ENCODE measurements at places on chromosomes 2 and 18. TPM values are rescaled to one million over a fixed set of nuclear protein-coding genes. Genes with fewer than 3 reads are reported as not detected.

Gene GCC2
- total RNA-seq: 40.5 TPM

Gene HTRA2
- total RNA-seq: 29.4 TPM

Gene ERICH2
- total RNA-seq: 6.2 TPM

Gene DYSF
- 71.4 TPM for total RNA-seq

Gene TBR1
- not detected for total RNA-seq

Gene DCDC2C
- total RNA-seq: not detected

Gene GAL3ST2
- not detected for total RNA-seq

Gene RGPD3
- total RNA-seq: not detected

Gene NT5DC4
- 1.1 TPM for total RNA-seq

Gene GPR45
- not detected for total RNA-seq

Gene PROKR1
- not detected for total RNA-seq

Gene HSPE1
- 96.7 TPM for total RNA-seq

Gene SLC35G4
- total RNA-seq: not detected

Gene MC2R
- not detected for total RNA-seq

- peak; percentile 75 for DNase-seq
Measured at GRCh38 chr18:13218368-13218991, at the start of gene LDLRAD4. LDLRAD4 (plus strand) TSS chr18:13218760.

GRCh38 chr2:100053087-100053885 lies 89.1 kb downstream of the AFF3 start:
- no peak for DNase-seq

- peak; percentile 10 for DNase-seq
Measured at GRCh38 chr2:14428056-14428455, 204.5 kb upstream of the LRATD1 start.

GRCh38 chr18:44039826-44040225 lies 640.9 kb upstream of the SETBP1 start:
- DNase-seq: no peak

GRCh38 chr2:199309973-199310372 lies 147.8 kb downstream of the SATB2 start:
- DNase-seq: no peak

DNA sequence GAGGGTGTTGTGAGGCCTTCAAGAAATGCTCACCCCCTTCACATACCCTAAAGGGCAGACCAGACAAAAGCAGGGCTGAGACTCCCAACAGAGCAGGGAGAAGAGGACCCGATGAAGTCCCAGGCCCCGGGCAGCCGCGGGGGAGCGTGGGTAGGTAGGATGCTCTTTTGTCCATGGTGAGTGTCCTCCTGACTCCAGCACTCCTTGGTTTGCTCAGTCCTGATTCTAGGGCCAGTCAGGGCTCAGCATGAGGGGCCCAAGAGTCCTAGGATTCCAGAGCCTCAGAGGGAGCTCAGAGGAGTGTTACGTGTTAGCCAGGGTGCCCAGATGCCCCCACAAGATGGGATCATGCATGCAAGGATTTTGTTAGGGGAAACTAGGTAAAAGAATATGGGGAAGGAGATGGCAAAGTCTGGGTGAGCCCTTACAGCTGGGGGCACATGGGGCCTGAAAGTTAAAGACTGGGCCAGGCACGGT lies 64.8 kb downstream of the SMAD7 start:
- DNase-seq: no peak

DNA sequence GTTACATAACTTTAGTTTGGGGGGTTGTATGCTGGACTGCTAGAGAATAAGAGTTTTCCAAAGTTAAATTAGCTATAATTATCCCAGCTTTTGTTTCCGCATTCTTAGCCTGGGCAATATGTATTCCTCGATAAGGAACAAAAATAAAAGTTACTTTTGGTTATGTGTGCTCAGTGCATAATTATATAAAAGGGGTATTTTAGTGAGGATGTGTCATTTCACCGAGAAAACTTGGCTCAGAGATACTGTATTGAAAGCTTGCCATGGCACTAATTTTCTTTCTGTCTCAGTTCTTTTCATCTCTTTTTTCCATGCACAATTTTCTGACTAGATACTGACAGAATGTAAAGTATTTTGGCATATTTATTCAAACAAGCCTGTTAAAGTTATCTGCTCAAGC lies 28.2 kb downstream of the ARHGAP15 start:
- no peak for DNase-seq

DNA sequence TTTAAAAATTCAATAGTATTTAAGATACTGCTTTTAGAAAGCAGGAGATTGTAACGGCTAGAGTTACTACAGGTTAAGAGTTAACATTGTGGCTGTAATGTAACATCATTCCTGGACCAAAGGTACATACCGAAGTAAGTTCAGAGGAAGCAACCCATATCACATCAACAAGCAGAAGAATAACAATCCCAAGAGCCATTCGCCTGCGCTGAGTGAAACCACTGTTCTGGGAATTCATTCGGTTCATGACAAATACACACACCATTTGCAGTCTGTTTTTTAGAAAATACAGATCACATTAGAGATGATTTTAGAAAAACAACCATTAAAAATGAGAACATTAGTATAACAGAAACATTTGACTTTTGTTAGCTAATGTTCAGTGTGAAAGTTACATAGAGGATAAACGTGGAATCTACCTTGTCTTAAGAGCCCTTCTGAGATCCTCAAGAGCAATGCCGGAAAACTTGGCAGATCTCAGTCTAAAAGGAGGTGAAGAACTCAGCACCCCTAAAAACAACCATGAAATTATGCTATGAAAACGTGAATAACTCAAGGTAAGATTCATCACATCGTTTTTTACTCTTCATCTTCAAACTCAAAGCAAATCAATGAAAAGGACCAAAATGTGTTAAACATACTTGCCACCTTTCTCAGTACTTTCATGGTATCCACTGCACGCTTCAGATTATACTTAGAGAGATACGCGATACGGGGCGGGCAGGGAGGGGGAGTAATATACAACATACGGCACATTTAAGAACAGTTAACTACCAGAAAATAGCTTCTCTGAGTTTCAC lies 1.2 kb downstream of the SLC35F5 start:
- no peak for DNase-seq

DNA sequence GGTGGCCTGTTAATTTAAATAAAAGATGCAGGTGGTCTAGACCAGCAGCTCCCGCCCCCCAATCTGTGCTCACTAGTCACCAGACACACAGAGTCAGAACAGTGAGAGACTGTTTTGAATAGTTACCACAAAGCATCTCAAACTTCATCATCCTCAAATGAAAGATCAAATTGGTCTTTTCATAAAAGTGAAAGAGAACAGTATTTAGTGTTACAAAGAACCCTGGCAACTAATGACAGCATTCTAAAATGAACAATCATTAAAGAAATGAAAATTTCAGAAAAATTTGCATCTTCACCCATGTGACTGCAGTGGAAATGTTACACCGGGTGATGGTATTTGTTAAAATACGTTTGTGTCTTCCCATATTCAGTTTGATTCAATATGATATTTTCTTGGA lies 65.5 kb upstream of the PMAIP1 start:
- DNase-seq: no peak

DNA sequence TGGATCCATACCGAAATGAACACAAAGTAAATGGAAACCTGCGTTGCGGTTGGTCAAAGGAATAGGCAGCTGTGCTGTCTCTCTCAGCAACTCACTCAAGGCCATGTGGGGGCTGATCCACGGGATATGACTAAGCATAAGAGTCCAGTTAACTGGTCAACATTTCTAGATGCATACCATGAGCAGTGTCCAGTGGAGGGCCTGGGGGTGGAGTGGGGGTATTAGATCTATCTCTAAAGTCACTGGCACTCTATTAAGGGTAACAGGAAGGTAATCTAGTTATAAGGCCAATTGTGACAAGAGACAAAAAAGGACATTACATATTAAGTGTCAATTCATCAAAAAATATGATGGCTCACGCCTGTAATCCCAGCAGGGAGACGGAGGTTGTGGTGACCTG lies 136.8 kb downstream of the TTC32 start:
- DNase-seq: no peak

GRCh38 chr2:56271275-56271674 lies 87.5 kb downstream of the CCDC85A start:
- DNase-seq: no peak

GRCh38 chr2:168119515-168120141 lies 127.8 kb downstream of the STK39 start:
- DNase-seq: peak; percentile 51

- DNase-seq: no peak
Measured at GRCh38 chr2:145546091-145546490, 1026.2 kb upstream of the ZEB2 start.

GRCh38 chr2:29196792-29197788 lies 81.9 kb downstream of the CLIP4 start:
- peak; percentile 66 for DNase-seq

- no peak for DNase-seq
Measured at GRCh38 chr2:239339726-239340601, 60.9 kb downstream of the HDAC4 start.

DNA sequence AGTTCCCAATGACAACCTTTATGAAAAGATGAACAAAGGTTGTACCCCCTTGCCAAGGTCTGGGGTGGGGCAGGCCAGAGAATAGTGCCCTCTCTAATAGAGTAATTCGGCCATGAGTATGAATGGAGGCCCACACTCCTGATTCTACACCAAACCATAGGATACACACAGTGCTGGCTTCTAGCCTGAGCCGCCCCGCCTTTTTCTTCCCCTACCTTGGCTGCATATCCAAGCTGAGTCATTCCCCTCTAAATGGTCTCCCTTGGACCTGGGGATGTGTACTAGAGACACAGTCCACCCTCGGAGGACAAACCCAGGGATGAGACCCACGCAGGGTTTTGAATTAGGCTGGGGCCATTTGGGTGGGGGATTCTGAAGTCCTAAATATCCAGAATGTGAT lies 107.2 kb upstream of the CAPN13 start:
- DNase-seq: no peak

GRCh38 chr18:37042381-37042780 lies 213.5 kb downstream of the KIAA1328 start:
- no peak for DNase-seq

DNA sequence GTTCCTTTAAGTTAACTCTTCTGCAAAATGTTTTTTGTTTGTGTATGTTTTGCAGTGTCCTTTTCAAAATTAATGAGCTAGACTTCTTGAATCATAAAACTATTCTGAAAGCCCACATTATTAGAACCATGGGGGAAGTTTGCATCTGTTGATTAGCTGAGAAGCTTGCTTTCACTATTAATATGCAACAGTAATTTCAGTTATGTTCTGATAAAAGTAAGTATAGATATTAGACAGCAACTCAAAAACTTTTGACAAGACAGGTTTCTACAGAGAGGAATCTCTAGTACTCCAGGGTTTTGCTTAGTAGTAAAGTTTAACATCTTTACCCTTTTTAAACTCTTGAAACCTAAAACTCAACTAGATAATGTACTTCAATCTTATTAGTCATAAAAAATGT lies 147.8 kb downstream of the UBE2E3 start:
- DNase-seq: no peak

GRCh38 chr2:49686897-49687442 lies 532.7 kb upstream of the FSHR start:
- DNase-seq: no peak

DNA sequence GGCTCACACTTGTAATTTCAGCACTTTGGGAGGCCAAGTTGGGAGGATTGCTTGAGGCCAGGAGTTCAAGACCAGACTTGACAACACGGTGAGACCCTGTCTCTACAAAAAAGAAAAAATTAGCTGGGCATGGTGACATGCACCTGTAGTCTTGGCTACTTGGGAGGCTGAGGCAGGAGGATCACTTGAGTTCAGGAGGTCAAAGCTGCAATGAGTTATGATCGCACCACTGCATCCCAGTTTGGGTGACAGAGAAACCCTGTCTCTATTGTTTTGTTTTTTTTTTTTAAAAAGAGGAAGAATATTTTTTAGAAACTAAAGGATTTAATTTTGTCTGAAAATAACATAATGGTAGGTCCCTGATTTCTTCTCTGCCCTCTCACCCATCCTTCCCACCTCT lies 79.4 kb upstream of the TMEM200C start:
- no peak for DNase-seq

- DNase-seq: no peak
Measured at GRCh38 chr18:50072146-50072545, 122.8 kb downstream of the MYO5B start.

- DNase-seq: no peak
Measured at GRCh38 chr2:226701052-226701451, 98.6 kb downstream of the IRS1 start.

DNA sequence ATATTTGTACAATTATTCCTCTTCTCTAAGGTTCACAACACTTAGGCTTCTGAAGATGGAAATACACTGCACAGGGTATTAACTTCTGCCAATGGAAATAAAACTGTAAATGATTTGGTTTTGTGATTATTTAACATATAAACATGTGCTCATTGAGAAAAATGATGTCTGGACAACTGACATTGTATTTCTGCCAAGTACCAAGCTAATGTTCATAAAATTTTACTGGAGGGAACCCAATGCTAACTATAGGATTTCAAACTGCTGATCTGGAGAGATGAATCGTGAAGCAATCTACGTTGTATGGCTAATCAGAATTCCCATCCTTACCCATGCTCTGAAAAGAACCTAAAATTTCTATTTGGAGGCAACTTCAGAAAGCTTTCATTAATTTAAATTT lies 279.7 kb downstream of the NRXN1 start:
- no peak for DNase-seq

GRCh38 chr2:160457588-160457987 lies 36.0 kb downstream of the RBMS1 start:
- no peak for DNase-seq

- DNase-seq: no peak
Measured at GRCh38 chr2:218852911-218853667, 6.5 kb upstream of the WNT6 start.

DNA sequence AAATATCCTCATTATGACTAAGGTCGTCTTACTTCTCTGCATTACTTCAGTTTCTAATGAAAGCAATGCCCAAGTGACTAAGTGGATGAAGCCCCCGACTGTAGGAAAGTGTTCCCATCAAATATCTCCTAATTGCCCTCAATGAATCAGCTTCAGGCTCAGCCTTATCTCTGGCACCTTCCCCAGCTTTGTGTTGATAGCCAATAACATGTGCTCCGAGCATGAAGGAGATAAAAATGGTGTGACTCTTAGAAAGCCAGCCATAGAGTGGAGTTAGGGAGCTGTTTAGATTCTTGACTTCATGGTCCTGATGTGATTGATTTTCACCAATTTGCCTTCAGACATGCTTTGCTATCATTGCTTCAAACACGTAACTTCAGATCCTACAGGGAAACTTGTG lies 339.2 kb upstream of the NRP2 start:
- DNase-seq: no peak

DNA sequence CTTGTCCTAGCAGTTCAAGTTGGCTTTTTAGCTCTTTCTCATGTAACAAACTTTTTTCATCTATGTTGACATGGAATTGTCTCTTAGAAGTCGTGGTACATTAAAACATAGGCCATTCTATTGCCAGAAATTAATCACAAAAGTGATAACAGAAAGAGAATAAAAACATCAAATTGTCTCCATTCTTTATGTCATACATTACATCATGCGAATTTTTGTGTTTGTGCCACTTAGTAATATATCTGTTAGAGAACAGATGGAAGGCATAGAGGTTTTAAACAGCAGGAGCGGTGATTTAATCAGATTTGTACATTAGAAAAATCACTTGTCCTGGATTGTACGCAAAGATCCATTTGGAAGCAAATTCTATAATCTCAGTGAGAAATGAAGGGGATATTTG lies 136.5 kb upstream of the CDH20 start:
- DNase-seq: no peak

- DNase-seq: no peak
Measured at GRCh38 chr2:98892871-98893270, 43.2 kb downstream of the CRACDL start.

GRCh38 chr2:44680424-44680971 lies 261.0 kb upstream of the SIX3 start:
- DNase-seq: no peak

GRCh38 chr2:199772035-199772976 lies 78.7 kb downstream of the FTCDNL1 start:
- no peak for DNase-seq

All from left lung (tissue), 14 donors.